Activated naive CD4-positive, alpha-beta T cell treated with anti-CD3 and anti-CD28 coated beads, Interleukin-2, amount 10 ng/mL, durations not matched to agents 7 days and 5 days (primary cell): ENCODE measurements at places on chromosomes 3 and 15.

DNA sequence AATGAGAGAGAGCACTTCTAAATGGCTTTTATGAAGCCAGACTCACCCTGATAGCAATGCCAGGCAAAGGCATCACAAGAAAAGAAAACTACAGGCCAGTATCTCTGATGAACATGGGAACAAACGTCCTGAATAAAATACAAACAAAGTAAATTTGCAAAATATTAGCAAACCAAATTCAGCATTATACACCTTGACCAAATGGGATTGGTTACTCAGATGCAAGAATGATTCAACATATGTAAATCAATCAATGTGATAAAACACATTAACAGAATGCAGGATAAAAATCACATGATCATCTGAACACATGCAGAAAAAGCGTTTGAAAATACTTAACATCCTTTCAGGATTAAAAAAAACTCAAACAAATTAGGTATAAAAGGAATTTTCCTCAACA, 494.9 kb upstream of the CCDC54 start:
- DNase-seq = no peak

- no peak for DNase-seq
Observed at GRCh38 chr3:11323813-11324212, 51.6 kb downstream of the ATG7 start.

DNA sequence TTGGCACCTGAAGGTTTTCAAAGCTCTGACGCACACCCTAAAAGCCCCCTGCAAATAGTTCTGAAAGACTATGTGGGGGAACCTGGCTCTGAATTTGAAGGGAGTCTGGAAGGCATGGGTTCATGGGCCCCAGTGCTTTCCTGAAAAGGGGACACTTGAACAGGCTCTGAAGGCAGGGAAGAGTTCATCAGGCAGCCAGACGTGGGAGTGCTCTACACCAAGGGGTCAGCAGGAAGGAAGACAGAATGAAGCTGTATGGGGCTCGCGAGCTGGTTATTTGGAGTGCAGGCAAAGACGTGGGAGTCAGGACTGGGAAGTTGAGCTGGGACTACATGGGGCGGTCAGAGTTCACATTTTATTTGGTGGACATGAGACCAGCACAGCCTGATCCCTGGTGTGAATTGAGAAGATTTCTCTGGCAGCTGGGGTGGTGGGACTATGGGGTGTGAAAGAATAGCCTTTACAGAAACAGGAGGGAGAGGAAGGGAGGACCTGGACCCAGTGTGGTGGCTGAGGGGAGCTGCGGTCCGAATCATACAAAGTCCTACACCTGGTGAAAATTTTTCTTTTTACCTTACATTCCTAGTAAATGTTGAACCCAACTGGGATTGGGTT, 12.6 kb downstream of the ABHD6 start:
- DNase-seq = no peak

DNA sequence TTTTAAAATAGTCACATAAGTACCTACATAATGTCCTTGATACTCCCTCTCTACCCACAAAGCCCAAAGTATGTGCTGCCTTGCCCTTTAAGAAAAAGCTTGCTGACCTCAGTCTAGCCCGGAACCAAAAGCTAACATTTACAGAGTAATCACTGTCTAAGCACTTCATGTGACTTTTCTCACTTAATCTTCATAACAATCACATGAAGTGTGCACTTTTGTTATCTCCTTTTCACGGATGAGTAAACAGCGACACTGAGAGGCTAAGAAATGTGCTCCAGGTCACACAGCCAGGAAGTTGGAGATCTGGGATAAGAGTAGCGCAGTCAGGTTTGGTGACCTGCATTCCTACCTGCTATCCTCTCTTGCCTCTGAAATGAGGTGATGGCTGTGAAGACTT, 194.0 kb downstream of the ITPR1 start:
- DNase-seq = no peak

- DNase-seq = no peak
Observed at GRCh38 chr15:95416576-95416975, 913.9 kb upstream of the NR2F2 start.

- DNase-seq = no peak
Observed at GRCh38 chr3:46935989-46936558, 40.5 kb downstream of the CCDC12 start.
